NK-92 treated with Interleukin-12 subunit alpha and Interleukin-12 subunit beta, amount 100 ng/mL, for 24 hours (cell line): ENCODE measurements at places on chromosomes 3 and 15.

- no peak for DNase-seq
Observed at GRCh38 chr3:53821631-53822121, 24.5 kb downstream of the CHDH start.

GRCh38 chr3:71240034-71240433 is 343.5 kb downstream of the FOXP1 start:
- DNase-seq: no peak

DNA sequence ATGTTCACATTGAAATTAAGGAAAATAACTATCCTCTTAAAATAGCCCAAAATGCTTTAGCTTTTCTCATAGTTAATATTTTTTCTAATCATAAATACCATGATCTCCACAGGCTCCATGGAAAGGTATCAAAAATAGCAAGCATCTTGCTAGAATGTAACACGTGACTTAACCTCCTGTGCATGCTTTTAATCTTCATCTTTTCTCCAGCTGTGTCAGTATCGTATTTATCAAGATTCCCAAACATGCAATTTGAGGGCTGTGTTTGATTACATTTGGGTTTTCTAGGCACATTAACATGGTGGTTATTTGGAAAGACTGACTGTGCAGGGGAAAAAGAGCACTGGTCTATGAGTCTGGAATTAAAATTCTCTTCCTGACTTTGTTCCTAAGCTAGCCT is 472.5 kb upstream of the MCTP2 start:
- no peak for DNase-seq

- no peak for DNase-seq
Observed at GRCh38 chr3:126539558-126540250, 15.7 kb downstream of the CHST13 start.

GRCh38 chr3:6180171-6180570 is 680.7 kb upstream of the GRM7 start:
- DNase-seq: no peak
